Stimulated activated CD8-positive, alpha-beta memory T cell treated with anti-CD3 and anti-CD28 coated beads, Interleukin-4, amount 100 ng/mL, for 24 hours (primary cell): ENCODE measurements at places on chromosomes 3 and 15.

GRCh38 chr3:123718108-123718507 is 133.3 kb upstream of the HACD2 start:
- DNase-seq: no peak

DNA sequence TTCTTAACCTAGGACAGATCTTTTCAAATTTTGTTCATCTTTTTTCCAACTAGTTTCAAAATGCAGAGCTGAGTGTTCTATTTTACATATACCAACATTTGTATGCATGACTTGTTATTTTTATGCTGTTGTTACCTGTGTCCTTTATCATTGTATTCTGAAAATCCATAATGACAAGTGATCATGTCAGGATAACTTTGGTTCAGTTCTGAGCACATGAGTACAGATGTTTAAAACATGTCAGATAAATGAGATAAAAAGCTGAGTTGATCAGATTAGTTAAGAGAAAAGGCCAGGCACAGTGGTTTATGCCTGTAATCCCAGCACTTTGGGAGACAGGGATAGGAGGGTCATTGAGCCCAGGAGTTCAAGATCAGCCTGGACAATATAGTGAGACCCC is 204.9 kb downstream of the SSR3 start:
- no peak for DNase-seq

- DNase-seq: no peak
Measured at GRCh38 chr3:71011565-71012287, 571.8 kb downstream of the FOXP1 start.

- no peak for DNase-seq
Measured at GRCh38 chr15:27742751-27743477, 356.2 kb downstream of the OCA2 start.

GRCh38 chr3:71247221-71247957 is 336.1 kb downstream of the FOXP1 start:
- DNase-seq: no peak

GRCh38 chr15:31563001-31563400 is 236.4 kb downstream of the KLF13 start:
- no peak for DNase-seq

- DNase-seq: no peak
Measured at GRCh38 chr3:122405015-122405414, 10.8 kb downstream of the WDR5B start.

- DNase-seq: no peak
Measured at GRCh38 chr15:71530116-71530515, 280.2 kb upstream of the NR2E3 start.

GRCh38 chr3:128623762-128624176 is 26.8 kb downstream of the RPN1 start:
- no peak for DNase-seq

DNA sequence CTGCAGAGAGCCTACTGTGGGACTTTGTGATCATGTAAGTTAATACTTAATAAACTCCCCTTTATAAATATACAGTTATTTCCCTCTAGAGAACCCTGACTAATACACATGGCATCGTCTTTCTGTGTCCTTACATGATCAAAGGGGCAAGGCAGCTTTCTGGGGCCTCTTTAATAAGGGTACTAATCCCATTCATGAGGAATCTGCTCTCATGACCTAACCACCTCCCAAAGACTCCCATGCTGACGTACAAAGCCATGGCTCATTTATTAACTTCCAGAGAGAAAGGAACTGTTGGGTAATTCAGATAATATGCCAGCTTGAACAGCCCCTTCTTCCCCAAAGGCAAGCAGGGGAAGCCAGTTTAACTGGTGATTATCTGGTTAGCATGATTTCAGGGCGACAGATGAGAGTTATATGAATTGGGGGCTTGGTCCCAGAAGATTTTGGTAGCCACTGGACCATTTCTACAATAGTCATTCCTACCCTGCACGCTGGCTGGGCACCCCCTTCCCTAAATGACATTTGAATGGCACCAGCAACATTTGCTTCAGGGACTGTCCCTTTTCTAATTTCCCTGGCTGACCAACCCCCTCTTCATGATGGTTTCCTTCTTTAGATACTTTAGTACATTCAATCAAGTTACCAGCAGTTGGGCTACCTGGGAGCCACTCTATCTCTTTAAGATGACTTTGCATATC is 83.6 kb upstream of the C3orf80 start:
- DNase-seq: no peak

GRCh38 chr3:26015752-26016151 is 225.9 kb downstream of the OXSM start:
- DNase-seq: no peak

DNA sequence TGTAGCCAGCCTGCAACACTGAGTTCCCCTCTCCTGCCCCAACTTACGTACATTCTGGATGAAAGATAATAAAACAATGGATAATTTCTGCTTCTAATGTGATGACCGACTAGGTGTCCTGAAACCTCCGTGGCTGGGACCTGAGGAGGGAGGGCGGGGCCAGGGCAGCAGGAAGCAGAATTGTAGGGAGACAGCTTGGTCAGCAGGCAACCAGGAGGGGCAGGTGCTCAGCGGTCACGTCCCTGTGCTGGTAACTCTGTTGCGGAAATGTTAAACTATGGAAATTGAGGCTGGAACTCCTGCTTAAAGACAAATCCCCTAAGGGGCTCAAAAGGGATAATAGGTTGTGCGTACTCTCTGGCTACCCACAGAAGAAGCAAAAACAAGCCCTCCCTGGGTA is 30.4 kb downstream of the SLC6A20 start:
- no peak for DNase-seq

DNA sequence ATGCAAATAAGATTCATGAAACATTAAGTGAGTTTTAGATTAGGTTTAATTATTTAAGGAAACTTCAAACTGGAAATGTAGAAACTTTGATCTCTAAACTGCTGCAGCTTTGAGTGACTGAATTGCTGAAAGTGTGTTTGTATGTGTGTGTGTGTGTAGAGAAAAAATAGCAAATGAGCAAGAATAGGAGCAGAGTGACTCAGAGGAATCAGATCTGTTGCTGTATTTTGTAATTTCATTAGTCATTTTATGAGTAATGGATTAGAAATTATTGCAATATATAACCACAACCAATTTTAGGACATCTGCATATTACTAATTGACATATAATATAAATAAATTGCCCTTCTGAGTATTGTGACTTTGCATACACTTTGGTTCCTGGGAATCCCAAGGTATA is 52.8 kb upstream of the SLC9A9 start:
- no peak for DNase-seq

GRCh38 chr3:140736863-140737460 is 59.1 kb downstream of the TRIM42 start:
- no peak for DNase-seq

- no peak for DNase-seq
Measured at GRCh38 chr3:56775445-56775837, 26.3 kb downstream of the ARHGEF3 start.

- DNase-seq: no peak
Measured at GRCh38 chr3:11346416-11346815, 74.2 kb downstream of the ATG7 start.

- DNase-seq: no peak
Measured at GRCh38 chr3:151171145-151171757, 31.8 kb downstream of the GPR171 start.

GRCh38 chr15:92123962-92124656 is 269.6 kb upstream of the ST8SIA2 start:
- DNase-seq: no peak

GRCh38 chr15:60392601-60392985 is 5.2 kb downstream of the ANXA2 start:
- no peak for DNase-seq

- DNase-seq: no peak
Measured at GRCh38 chr15:46151786-46152185, 517.0 kb downstream of the SQOR start.

- DNase-seq: no peak
Measured at GRCh38 chr3:136819392-136819730, 435 bp downstream of the SLC35G2 start.

DNA sequence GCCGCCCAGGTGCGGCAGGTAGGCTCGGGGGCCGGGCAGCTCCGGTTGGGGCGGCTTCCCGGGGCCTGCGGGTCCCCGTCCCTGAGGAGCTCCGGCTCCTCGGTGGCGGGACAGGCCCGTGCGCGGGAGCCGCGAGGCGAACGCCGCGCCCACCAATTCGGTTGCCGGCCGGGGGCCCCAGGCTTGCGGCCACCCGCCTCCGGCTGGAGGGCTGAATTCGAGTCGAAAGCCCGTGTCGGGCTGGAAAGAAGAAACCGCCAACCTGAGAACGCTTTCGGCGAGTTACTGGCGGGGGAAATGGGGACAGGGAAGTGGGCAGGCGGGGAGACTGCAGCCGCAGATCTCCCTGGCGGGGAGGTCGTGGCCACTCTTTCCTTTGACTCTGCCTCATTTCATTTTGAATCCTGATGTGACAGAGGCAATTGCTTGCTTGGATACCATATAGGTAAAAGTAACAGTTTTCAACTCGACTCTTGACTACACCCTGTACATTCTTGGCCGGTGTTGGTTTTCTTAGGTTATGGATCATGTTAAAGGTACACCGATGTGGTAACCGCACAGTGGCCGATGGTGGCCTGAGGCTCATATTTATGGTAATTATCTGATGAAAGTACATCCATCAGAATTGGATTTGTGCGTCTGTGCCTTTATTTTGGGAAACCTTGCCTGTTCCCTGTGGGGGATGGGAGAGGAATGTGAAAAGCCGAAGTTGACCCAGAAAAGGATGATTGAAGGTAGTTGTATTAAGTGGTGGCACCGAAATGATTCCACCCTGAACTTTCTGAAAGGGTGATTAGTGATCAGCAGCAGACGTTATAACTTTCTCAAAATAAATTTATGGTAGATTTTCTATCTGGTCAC is 1.7 kb downstream of the B3GNT5 start:
- no peak for DNase-seq

DNA sequence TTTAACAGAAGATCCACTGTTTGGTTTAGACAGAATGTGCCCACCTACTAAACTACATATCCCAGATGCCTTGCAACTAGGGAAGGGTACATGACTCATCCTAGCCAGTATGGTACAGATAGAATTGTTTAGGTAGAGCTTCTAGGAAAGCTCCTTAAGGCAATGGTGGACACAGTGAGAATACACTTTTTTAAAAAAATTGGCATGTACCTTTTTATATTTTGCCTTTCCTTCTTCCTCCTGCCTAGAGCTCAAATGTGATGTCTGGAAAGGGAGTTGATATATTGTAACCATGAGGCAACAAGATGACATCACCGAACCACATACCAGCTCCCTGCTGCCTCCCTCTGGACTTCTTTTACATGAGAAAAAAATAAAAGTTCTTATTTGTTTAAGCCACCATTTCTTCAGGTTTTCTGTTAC is 14.4 kb upstream of the C3orf80 start:
- no peak for DNase-seq

DNA sequence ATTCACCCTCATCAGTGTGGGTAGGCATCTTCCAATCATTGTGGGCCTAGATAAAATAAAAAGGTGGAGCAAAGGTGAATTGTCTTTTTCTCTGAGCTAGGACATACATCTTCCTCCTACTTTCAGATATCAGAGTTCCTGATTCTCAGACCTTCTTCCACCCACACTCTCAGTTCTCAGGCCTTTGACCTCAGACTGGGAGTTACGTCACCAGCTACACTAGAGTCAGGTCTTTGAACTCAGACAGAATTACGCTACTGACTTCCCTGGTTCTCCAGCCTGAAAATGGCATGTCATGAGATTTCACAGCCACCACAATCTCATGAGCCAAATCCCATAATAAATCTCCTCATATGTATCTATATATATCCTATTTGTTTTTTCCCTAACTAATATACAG is 39.0 kb downstream of the STRIT1 start:
- DNase-seq: no peak

- DNase-seq: no peak
Measured at GRCh38 chr3:20324664-20325478, 138.9 kb upstream of the SGO1 start.

DNA sequence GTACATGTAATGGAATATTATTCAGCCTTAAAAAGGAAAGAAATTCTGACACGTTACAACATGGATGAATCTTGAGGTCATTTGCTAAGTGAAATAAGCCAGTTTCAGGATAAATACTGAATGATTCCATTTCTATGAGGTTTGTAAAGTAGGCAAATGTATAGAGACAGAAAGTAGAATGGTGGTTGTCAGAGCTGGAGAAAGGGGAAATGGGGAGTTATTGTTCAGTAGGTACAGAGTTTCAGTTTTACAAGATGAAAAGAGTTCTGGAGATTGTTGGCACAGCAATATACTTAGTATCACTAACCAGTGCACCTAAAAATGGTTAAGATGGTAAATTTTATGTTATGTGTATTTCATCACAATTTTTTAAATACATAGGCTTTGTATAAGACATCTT is 60.6 kb downstream of the USP8 start:
- DNase-seq: no peak

DNA sequence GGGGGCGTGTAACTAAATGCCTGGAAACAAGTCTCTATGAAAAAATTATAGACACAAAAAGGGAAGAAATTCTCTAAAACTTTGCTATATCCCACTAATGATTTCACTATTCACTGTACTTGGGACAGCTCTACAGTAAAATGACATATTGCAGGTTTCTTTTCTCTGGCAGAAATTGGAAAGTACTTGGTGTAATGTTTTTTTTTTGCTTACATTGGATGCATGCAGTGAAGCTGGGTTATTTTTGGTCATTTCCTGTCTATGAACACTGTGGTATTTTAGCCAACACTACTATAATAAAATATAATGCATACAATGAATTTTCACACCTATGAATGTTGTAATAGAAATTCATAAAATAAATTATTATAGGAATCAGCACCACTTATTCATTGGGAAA is 109.7 kb downstream of the LRRC49 start:
- DNase-seq: no peak

GRCh38 chr15:91478717-91479191 is 374.8 kb upstream of the SLCO3A1 start:
- no peak for DNase-seq

DNA sequence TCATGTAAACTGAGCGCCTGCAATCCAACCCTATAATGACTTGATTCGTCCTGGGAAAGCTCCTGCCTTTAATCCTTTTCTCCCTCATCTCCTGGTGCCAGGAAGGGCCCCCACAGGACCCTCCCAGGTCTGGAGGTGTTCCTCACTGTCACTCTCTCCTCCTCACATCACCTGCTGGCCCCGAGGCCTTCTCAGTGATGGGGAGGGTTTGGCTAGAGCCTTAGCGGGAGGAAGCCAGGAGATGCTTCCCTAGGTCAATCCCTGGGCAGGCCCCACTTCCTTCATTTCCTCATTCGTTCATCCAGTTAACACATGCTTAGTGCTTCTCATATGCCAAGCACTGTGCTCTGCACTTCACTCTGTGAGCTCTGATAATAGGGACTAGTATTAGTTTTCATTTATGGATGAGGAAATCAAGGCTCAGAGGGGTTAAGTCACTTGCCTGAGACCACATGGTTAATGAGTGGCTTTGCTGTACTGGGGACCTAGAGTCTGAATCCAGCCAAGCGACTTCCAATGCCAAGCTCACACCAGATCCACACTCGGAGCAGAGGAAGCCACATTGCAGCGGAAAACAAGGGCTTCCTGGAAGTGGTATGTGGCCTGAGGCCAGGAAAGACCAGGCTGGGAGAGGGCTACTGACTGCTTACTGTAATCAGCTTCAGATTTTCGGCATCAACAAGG is 50.3 kb upstream of the CHRNB4 start:
- DNase-seq: no peak

DNA sequence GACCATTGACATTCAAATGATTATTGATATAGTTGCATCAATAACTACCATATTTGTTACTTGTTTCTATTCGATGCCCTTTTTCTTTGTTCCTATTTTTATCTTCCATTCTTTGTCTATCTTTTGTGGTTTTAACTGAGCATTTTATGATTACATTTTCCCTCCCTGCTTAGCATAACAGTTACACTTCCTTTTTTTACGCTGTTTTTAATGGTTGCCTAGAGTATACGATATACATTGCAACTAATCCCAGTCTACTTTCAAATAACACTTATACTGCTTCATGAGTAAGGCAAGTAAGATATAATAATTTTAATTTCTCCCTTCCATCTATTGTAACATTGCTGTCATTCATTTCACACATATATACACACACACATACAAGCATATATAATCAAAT is 26.3 kb downstream of the COL6A6 start:
- no peak for DNase-seq
